ENCODE measurements at places on chromosomes 2 and 18.

DNA sequence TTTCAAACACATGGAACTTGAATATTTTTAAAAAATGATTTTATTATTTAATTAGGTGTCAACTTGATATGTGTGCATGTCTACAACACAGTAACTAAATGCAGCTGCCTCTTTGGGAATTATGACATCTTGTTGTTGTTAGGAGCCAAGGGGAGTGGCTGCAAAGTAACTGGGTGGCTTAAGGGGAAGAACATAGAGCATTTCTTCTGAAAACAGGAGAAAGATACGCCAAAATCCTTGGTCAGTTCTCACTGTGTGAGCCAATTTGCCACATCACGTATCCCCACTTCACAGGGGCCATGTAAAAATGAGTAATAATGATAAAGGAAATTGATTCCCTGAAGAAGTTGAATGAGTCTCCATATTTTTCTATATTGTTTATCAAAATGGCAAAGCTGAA, 309.8 kb upstream of the COL3A1 start:
- DNase-seq: no peak

DNA sequence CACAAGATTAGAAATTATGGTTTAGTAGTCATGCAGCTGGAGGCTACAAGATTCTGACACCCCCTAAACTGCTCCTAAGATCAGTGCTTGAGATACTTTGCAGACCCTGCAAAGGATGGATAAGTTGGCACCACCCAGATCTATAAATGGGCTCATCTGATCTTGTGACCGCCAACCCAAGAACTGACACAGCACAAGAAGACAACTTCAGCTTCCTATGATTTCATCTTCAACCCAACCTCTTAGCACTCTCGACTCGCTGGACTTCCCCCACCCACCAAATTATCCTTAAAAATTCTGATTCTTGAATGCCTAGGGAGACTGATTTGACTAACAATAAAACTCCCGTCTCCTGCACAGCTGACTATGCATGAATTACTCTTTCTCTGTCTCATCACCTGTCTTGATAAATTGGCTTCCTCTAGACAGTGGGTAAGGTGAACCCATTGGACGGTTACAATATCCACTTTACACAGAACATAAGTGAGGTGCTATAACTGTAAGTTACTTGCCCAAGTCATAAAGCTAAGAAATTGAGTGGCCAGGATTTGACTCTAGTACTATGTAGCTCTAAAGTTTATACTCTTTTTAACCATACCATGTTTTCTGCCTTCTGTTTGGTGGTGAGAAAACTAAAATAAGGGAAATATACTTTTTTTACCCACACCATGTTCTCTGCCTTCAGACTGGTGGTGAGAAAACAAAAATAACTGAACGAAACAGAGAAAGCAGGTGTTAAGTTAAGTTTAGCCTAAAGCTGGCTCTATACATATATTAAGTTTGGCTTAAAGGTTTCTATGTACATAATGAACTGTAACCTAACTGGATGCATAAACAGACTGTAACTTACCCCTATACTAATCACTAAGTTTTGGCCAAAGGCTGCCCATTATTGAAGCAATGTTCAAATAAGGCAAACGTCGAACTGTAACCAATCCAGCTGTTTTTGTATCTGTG, 962.3 kb upstream of the NXPH2 start:
- no peak for DNase-seq

DNA sequence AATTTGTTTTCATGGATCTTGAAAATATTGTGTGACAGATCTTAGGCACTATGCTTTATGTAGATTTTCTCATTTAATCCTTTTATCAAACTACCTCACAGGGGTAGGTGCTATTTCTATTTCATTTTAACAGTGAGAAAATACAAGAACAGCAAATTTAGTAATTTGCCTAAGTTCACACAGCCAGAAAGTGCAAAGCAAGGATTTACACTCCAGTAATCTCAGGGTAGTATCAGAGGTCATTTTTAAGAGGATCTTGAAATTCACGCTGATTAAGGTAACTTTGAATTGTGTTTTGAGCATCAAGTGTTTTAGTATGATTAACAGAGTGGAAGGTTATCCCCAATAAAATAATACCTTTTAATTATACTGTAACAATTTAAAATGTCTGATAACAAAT, 10.1 kb upstream of the KCNJ3 start:
- DNase-seq: no peak

- DNase-seq: no peak
Measured at GRCh38 chr2:39136799-39137198, 15.9 kb upstream of the SOS1 start.

GRCh38 chr2:119647440-119648169, 31.4 kb upstream of the TMEM177 start:
- DNase-seq: no peak

DNA sequence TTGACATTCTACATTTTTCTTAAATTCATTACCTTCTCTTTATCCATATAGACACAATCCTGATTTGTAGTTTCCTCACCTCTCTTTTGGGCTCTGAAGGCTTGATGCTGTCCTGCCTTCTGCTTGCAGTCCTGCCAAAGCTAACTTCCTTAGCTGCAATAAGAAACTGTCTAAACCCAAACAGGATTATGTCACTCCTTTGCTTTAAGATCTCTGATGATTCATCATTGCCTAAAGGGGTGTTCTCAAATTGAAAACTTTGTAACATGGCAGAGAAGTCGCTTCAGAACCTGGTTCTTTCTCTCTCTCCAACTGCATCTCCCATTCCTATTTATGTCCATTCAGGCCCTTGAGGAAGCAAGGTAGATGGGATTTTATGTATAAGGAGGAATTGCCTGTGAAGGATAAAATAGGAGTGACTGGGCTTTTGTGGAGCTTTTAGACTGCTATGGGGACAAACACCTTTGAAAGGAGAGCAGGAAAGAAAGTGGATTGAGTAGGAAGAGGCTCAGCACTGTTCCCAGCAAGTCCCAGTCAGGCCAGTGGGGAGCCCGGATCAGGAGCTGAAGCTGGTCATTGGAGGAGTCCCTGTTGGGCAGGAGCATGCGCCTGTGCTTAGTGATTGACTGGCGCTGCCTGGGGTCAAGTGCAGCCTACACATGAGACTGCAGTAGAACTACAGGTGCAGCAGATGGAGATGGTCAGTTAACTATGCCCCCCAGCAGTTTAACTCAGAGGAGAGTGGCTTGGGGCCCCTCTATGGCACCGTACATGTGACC, 390.6 kb downstream of the CTNNA2 start:
- DNase-seq: no peak

GRCh38 chr2:179876266-179876665, 14.9 kb upstream of the ZNF385B start:
- no peak for DNase-seq
